IPS DF 19.7 (cell line): ENCODE measurements at places on chromosomes 6 and 20.

GRCh38 chr20:37471741-37472235 is 49.3 kb upstream of the NNAT start:
- DNase-seq: no peak

DNA sequence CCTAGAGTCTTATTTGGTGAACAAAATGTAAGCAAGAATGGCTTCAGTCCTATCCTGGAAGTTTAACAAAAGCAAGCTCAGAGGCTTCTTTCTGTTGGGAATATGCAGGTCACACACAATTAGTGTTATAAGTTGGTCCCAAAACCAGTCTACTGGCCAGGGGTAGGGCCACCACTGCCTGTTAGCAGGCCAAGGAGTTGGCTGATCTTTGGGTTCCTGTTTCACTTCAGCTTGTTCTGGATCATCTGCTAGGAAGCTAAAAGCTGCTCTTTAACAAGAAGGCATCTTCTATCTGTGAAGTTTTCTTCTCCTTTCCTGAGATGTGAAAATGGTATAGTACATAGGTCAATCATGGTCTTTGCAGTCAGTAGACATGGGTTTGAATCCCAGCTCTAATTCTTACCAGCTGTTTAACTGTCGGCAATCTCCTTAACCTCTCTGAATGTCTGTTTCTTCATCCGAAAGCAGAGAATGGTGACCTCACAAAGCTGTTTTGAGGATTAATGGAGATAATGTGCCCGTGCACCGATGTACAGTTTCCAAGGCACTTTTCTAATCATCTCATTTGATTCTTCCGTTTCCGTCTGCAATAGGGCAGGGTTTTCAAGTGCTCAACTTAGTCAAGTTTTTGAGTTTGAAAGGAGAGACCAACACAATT is 271.2 kb upstream of the TAB2 start:
- no peak for DNase-seq

DNA sequence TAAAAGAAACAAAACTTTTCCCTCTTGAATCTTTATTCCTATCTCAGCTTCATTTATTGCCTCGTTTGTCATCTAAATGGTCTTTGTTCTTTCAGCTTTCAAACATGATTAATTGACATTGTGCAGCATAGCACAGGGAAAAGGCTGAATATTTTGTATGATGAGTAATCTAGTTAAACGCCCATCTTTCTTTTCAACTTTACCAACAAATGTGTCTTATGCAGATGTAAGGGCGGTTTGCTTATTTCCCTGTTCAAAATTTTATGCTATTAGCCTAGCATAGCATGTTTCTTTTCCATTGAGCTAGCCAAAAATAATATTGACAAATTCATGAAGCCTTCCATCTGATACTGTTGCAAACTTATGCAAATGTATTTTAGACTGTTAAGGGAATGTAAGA is 176.4 kb upstream of the AKAP12 start:
- DNase-seq: no peak

- no peak for DNase-seq
Observed at GRCh38 chr6:124747349-124747748, 214.9 kb upstream of the RNF217 start.

DNA sequence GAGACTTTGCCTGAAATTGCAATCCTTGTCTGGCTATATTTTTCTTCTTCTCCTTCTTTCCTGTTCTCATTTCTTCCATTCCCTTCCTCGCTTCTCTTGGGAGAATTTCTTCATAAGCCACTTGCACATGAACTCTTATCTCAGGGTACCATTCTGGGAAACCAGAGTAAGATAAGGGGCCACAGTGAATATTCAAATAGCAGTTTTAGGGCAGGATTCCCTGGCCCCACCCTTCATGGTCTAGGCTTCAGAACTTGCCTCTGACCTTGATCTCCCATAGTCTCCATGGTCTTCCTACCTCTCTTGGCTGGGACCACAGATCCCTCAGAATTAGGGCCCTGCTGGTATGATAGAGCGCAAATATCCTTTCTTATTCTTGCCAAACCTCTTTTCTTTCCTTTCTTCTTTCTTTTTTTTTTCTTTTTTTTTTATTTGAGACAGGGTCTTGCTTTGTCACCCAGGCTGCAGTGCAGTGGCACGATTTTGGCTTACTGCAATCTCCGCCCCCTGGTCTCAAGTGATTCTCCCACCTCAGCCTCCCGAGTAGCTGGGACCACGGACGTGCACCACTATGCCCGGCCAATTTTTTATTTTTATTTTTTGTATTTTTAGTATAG is 123.0 kb upstream of the CITED2 start:
- no peak for DNase-seq

DNA sequence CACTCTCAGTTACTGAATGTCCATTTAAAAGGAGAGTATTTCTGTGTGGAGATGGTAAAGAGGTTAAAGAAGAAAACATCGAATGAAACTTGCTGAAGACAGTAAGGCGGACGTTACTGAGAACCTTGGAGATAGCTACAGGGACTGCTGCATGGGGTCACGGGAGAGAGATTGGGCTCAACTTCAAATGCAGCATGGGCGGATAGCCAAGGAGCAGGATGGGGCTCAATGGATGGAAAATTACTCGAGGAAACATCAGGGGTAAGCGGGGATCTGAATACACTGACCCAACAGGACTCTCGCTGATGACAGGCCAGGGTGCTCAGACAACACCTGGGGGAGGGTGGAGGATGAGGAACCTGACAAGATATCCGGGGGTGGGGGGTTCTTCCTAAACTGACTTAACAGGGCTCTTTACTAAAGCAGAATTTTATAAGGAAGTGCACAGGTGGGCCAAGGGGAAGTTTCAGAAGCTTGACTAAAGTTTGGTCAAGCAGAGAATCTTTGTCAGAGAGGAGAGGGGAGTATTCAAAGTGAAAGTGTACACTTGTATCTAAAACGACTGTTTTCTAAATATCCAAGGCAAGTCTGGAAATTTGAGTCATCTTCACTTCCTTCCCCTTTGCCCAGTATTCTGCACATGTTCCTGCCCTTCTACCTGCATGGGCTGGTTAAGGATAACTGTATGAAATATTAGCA is 22.8 kb downstream of the ECT2L start:
- no peak for DNase-seq

DNA sequence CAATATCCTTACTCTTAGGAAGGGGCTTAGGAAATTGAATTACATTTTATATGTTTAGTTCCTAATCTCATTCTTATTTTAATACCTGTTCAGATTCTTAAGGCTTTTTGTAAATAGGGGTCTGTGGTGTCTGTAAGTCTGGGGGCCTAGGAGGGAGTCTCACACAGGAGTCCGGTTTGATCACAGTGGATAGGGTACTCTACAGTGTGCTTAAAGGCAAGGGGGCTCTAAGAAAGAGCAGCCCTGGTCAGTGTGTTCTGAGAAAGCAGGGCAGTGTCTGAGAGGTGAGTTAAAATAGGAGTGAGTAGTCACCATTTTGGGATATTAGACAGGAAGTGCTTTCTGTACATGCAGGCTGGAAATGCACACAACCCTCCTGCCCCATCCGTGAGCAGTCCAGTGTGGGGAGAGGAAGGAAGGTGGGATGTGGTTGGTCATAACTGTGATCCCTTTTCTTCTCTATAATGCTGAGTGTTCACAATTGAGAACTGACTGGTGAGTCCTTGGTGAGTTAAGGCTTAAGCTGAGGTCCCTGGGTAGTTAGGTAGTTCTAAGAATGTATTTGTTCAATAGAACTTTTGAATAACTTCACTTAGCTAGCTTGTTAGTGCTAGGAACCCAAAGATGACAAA is 50.0 kb downstream of the CDKAL1 start:
- no peak for DNase-seq

- DNase-seq: no peak
Observed at GRCh38 chr6:135739288-135739687, 112.2 kb upstream of the PDE7B start.

GRCh38 chr6:8993111-8993510 is 557.8 kb upstream of the SLC35B3 start:
- no peak for DNase-seq

GRCh38 chr6:161368514-161368913 is 94.7 kb upstream of the AGPAT4 start:
- no peak for DNase-seq

DNA sequence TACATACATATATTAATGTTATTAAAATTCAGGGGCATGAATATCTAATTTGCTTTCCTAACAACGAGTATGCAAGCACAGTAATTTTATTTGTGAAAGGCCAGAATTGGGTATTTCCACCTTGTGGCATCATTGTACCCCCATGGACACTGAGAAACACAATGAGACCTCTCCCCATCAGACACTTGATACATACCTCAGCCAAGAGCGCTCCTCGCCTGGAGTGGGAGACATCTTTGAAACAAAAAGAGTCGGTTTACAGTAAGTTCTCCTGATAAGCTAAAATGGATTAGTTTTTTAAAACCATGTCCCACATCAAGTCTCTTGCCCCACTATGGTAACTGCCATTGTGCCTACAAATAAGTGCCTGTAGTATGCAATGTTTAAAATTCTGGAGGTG is 2.1 kb downstream of the CNR1 start:
- DNase-seq: no peak

- no peak for DNase-seq
Observed at GRCh38 chr6:14089224-14089623, 28.3 kb upstream of the CD83 start.

DNA sequence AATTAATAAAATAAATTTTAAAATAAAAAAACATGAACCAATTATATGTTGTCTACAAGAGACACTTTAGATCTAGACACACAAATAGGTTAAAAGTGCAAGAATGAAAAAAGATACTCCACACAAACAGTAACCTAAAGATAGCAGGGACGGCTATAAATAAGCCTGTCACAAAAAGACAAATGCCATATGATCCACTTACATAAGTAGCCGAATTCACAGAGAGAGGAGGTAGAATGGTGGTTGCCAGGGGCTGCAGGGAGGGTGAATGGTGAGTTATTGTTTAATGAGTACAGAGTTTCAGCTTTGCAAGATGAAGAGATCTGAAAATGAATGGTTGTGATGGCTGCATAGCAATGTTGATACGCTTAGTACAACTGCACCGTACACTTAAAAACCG is 32.7 kb downstream of the KATNA1 start:
- DNase-seq: no peak

DNA sequence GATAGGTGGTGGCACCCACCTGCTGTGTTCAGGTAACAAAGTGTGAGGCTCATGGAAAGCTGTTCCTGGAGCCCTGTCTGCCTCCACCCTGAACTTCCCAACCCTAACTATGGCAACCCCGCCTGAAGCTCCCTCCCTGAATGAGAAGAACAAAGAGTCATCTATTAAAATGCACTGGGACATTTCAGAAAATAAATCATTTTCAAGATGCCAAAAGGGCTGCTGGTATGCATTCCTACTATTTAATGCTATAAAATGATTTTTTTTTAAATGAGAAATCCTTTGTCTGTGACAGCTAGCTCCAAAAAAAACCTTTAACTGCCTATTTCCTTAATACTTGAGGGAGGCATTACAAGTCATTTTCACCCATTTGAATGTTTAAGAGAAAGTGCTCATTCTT is 84.3 kb upstream of the MRPS10 start:
- no peak for DNase-seq

- no peak for DNase-seq
Observed at GRCh38 chr6:137878486-137879285, 11.6 kb downstream of the TNFAIP3 start.
